ENCODE measurements at places on chromosomes 11 and 22.

- no peak for DNase-seq
These were observed 98.4 kb upstream of the PARVA start for GRCh38 chr11:12278766-12279671.

DNA sequence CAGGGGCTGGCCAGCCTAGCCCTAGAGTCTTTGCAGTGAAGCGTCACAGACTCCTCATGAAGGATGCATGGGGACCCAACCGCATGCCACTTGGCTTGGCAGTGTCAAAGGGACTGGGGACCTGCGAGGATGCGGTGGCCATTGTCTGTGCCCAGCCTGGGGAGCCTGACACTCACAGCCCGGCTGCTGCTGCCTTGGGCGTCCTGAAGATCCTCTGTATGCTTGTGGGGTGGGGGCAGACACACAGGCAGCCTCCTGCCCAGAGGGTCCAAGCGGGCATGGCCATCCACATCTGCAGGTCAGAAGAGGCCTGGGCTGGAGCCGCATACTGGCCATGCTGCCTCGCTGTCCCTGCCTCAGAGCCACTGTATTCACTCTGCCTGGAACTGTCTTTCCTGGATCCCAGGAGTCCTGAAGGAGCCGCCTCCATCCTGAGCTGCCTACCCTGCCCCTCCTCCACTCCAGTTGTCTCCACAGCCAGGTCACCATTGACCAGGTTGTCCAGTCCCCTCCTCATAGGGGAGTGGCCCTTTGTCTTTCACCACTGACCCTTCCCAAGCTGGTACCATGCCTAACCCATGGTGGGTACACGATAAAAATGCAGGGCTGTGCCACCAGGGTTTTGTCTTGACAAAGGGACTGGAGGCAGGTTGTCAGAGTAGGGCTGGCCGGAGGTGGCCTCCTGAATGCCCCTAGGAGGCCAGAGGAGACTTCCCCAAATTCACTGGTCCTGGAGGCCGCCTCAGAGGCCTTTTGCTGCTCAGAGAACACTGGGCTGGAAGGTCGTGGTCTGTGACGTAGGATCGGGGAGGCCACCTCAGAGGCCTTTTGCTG lies 107.0 kb downstream of the KCNQ1OT1 start:
- no peak for DNase-seq

GRCh38 chr22:39661842-39662685 lies 91.5 kb downstream of the CACNA1I start:
- DNase-seq: no peak

GRCh38 chr11:132122735-132123134 lies 752.3 kb downstream of the NTM start:
- no peak for DNase-seq

DNA sequence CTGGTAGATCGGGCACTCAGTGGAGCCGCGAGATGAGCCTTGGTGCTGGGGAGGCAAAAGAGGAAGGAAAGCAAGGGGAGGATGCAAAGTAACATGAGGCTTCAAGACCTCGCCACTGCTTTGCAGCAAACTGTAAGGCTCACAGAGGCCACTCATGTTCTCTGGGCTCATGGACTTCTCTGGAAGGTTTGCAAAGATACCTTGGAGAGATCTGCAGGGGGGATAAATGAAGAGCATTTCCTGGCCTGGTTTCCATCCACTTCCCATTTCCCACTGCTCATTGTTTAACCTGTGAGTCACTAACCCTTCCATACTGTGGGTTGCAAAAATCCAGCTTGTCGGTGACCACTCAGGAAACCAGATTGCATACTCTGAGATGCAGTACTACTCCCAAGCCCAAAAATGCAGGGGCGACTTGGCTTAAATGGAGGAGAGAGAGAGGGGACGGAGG lies 38.5 kb downstream of the OSBP2 start:
- DNase-seq: no peak

DNA sequence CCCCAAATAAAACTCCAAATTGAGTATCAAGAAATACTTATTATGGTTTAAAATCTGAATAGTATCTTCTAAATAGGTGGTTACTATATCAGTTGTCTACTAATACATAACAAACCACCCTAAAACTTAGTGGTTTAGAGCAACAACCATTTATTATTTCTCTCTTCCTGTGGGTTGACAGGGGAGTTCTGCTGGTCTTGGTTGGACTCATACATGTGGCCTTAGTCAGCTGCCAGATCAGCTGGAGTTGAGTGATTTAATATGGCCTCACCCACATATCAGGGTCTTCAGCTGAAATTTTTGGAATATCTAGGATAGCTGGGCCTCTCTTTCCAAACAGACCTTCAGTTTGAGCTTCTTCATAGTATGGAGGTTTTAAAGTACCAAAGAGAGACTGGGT lies 34.5 kb downstream of the C11orf65 start:
- DNase-seq: no peak

DNA sequence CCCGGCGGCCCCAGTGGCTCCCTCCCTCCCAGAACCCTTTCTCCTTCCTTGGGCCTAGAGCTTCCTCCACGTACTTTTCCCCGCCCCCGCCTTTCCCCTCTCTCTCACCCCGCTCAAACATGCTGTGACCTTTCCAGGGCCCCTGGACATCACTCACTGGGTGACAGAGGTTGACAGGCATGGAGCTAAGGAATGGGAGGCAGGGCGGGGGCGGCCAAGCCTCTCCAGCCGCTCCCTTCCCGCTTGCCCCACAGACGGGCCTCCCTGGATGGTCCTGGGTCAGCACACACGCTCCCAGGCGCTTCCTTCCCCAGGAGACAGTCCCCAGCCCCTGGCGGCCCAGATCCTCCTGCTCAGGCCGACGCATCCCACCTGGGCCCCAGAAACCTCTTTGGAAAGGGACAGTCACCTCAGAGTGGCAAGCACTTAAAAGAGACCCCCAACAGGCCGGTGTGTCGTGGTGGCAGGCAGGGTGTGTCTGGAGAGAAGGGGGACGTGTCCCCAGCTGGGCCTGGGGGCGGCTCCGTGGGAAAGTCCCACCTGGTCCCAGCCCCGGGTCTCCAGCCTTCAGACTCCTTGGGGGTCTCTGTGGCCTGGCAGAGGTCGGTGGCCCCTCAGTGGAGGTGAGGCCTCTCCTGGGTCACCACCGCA lies 8.8 kb downstream of the H19 start:
- DNase-seq: no peak

- peak; percentile 23 for DNase-seq
These were observed 57.4 kb downstream of the NECTIN1 start for GRCh38 chr11:119671561-119672015.

DNA sequence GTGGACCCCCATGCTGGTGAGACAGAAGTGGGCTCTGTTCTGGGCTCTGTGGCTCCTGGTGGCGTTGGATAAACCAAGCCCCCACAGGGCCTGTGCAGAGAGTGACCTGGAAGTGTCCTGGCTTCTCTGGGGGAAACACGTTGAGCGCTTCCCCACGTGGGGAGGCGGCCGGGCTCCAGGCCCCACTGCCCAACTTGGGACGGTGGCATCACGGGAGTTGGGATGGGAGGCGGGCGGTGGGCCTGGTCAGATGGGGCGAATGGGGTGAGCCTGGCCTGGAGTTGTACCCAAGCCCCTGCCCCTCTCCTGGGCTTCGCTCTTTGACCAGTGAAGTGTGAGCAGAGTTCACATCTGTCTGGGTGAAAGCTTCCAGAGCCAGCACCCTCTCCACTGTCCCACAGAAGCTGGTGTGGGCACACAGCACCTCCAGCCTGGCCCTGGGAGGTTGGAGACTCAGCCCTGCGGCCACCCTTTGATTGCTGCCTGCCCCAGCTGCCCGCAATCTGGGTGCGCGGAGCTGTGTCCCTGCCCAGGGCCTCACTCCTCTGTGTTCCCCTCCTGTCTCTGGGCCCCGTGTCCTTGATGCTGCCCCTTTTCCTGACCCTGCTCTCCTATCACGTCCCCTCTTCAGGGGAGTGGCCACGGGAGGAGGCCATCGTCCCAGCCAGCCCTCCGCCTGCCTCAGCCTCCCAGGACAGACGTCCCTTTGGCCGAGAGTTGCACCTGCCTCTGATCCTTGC lies 14.2 kb downstream of the BRSK2 start:
- no peak for DNase-seq

GRCh38 chr22:29827091-29827490 lies 11.0 kb downstream of the ASCC2 start:
- no peak for DNase-seq

DNA sequence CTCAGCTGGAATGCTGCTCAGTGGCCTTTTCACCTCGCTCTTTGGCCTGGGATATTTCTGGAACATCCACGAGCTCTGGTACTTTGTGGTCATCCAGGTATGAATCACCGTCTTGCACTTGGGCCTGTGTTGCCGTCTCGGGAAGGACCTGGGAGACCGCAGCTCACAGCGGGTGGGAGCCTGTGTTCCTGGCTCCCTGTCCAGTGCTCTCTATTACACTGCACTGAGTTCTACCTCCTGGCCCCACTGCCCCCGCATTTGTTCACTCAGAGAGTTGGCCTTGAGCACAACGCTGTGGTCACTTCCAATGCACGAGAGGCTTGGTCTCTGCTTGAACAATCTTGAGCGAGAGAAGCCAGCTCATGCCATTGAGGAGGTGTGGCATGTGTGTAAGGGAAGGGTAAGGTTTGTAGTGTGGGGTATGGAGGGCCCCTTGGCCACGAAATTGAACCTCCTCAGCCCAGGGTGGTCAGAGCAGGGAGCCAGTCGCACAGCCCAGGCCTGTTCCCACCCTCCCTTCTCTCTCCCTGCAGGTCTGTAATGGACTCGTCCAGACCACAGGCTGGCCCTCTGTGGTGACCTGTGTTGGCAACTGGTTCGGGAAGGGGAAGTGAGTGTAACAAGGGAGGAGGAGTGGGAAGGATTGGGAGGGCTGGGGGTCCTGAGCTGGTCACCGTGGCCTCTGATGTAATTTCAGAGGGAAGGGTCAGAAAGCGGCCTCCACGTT lies 16.2 kb downstream of the SLC37A2 start:
- DNase-seq: no peak

GRCh38 chr22:49093192-49093880 lies 734.3 kb downstream of the BRD1 start:
- no peak for DNase-seq

DNA sequence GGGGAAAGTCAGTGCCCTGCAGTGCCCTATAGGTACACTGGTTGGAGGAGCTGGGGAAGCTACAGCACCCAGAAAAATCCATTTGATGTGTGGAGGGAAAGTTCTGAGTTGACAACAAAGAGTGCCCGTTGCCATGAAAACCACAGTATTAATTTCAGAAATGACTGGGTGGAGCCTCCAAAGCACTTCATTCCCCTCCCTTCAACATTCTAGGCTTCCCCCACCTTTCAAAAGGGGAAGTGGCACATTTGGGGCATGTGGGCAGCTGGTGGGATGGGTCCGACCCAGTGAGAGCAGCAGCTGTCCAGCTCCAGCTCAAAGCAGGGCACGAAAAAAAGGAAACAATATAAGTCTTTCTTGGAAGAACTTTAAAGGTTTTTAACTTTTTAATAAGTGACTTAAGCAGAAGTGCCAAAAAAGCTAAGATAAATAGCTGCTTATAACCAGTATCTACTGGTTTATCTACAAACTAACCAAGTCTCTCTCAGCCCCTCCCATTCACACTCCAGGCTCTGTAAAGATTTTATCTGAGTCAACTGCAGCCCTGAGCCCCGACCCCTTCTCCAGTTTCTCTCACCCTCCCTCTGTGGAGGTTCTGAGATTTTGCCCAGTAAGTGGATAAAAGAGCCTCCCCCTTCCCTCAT lies 9.0 kb upstream of the AHNAK start:
- DNase-seq: no peak

- no peak for DNase-seq
These were observed 1.4 kb upstream of the RCE1 start for GRCh38 chr11:66841861-66842260.

DNA sequence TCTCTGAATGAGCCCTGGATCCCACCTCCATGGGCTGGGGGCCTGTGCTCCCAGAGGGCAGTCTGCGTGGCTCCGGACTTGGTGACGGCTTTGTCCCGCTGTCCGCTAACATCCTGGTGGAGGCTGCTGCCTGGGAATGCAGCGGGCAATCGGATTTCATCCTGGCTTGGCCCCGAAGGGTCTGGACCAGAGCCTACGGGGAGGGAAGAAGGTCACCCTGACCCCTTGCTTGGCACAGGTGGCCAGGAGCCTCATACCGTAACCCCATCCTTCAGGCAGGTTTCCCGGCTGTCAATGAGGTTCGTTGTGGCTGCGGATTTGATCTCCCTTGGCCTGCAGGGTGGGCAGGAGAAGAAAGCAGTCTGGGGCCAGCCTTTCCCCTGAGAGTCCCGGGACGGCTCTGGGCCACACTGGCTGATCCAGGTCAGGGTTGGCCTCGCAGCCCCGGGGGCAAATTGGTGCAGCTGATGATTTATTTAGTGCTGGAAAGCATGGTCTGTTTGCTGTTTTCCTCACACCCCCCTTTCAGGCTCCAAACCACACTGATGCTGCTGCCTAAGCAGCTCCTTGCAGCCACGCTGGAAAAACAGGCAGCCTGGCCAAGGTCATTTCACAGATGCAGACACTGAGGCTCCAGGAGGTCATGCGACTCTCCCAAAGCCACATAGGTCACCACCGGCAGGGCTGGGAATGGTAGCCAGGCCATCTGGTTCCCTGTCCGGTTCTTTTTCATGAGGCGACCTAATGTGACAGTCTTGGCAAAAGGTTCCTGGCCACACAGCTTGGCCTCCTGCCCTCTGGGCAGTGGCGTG lies 15.0 kb downstream of the PRDM11 start:
- DNase-seq: no peak

- no peak for DNase-seq
These were observed 23.5 kb downstream of the TMEM184B start for GRCh38 chr22:38249301-38249700.

DNA sequence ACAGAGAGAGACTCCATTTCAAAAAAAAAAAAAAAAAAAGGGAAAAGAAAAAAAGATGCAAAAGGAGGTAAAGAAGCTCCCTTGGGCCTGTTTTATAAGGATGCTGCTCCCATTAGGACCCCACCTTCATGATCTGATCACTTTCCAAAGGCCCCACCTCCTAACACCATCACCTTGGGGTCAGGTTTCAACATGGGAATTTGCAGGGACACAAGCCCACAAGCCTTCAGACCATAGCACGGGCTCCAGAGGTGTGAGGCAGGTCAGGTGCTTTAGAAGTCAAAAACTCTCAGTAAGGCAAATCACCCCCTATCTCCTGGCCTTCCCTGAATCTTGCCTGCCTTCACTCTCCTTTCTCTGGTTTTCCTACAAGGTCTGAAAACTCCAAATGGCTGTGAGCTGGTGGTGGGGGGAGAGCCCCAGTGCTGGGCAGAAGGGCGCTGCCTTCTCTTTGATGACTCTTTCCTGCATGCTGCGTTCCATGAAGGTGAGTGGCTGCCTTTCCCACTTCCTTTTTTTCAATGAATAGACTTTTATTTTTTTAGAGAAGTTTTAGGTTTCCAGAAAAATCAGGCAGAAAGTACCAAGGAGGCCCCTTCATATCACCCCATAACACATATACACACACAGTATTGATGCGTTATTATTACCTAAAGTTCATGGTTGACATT lies 13.2 kb downstream of the ASPHD2 start:
- no peak for DNase-seq

GRCh38 chr11:115674176-115674936 lies 170.1 kb upstream of the CADM1 start:
- DNase-seq: no peak
